Bone marrow (tissue), 2 donors: ENCODE measurements at places on chromosomes 12 and 14.

- DNase-seq: no peak
These were observed 98.6 kb downstream of the SCARB1 start for GRCh38 chr12:124764870-124765580.

DNA sequence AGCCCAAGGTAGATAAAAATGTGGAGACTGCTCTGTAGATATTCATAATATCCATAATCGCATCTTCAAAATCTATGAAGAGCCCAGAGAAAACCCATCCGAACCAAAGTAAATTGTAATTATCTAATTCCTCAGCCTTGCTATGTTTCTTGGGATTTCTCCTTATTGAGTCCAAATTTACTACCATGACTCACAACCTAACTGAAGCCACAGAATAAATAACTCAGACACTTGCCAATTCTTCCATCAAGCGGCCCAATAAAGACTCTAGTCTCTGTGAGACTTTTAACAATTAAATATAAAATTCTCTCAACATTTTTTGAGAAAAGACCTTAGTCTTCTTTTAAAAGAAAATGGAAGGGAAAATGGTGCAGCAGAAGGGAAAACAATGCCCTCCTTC lies 409.8 kb downstream of the DAD1 start:
- no peak for DNase-seq

- DNase-seq: no peak
These were observed 245.9 kb upstream of the DDHD1 start for GRCh38 chr14:53399057-53399456.

GRCh38 chr12:68636268-68636667 lies 25.6 kb downstream of the RAP1B start:
- no peak for DNase-seq

DNA sequence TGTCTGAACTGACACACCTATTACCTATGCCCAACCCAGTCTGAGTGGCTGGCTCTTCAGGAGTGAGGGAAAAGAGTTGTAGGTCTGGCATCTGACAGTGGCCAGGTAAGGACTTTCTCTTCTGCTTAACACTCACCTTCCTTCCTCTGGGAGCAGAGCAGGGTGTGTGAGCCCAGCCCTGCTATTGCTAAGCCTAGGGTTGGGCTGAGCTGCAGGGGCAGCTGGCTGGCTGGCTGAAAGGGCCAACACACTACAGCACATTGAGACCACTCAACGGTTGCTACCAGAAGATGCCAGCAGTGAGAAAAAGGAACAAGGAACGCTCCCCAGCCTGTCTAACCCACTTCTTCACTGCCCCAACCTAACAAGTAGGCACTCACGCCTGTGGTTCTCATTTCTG lies 201.2 kb downstream of the DPF3 start:
- no peak for DNase-seq

GRCh38 chr12:56682323-56682722 lies 5.8 kb downstream of the PTGES3 start:
- no peak for DNase-seq

- DNase-seq: no peak
These were observed 31.4 kb upstream of the SOX5 start for GRCh38 chr12:23980826-23981225.

DNA sequence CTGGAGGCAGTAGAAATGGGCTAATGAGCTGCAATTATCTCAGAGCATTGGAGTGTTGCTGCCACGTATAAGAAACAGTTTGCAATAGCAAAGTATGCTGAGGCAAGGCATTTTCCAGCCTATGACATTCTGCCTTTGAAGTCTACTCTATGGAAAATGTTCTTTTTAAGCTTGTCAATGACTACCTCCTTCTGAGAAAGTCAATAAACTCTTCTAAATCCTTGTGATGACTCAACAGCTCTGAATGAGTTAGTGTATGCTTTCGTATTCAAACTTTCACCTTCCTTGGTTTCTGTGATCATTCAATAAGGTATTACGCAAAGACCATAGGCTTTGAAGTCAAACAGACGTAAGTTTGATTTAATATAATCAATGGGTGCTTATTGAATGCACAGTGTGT lies 111.2 kb downstream of the CAPZA3 start:
- no peak for DNase-seq

GRCh38 chr12:90098132-90098779 lies 389.6 kb upstream of the ATP2B1 start:
- no peak for DNase-seq

GRCh38 chr14:77570706-77571268 lies 45.6 kb downstream of the SPTLC2 start:
- no peak for DNase-seq

GRCh38 chr12:61869796-61870195 lies 390.4 kb upstream of the USP15 start:
- no peak for DNase-seq

DNA sequence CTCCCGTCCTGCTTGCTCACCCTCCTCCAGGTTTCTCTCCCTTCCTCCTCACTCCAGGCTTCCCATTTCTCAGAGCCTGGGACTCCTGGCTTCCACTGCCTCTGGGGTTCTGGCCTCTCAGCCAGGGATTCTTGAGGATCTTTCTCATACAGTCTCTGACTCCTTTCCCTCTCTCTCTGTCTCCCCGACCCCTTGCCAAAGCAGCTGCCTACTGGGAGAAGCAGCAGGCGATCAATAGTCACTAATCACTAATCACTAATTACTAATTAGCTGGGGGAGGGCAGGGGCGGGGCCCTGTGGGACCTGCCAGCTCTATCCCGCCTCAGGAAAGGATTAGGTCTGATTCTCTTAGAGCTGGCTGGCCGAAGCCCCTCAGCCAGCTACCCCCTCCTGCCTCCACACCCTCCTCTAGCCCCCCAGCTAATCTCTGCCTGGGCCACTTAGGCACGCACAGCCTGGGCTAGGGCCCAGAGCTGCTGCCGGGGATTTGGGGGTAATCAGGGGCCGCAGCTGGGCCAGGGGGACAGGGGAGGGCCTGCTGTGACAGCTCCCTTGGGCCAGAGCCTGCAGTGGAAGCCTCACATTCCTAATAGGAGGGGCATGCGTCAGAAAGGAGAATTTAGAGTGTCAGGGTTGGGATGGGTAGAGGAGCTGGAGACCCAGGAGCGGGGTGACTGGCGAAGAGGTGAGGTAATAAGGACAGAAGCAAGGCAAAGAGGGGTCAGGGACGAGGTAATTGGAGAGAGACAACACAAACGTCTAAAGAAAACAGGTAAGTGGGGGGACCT lies 2.8 kb downstream of the NXPH4 start:
- DNase-seq: no peak

DNA sequence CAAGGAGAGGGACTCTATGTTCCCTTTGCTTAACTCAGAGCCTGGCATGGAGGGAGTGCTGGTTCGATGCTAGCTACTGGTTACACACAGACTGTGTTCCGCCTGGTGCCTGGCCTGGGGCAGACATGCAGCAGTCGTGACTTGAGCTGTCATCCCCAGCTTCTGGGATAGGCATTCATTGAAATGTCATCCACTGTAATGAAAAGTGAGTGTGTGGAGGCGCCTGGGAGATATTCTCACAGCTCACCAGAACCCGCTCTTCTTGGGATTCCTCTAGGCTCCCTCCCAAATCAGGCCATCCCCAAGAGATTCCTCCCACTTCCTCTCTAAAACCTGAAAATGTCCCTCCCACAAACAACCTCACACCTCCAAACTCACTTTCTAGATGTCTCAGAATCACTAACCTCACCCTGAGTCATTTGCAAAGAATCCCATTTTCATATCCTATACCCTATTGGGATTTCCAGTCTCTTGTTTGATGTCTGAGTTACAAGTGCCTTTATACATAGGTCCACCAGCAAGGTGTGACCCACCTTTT lies 82.8 kb downstream of the CRACR2A start:
- DNase-seq: no peak

DNA sequence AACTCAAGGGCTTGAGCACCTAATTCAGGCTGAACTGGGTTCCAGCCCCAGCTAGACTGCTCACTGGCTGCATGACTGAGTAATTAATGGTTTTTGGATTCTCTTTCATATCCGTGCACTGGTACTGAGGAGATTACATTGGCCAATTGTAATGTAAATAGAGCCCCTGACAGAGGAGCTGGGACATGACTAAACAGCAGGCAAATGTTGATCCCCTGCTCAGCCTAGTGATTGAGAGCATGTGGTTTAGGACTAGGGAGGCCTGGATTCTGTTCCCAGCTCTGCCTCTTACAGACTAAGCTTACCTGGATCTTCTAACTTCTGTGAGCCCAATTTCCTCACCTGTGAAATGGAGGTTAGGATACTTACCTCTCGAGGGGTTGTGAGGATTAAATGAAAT lies 204.3 kb downstream of the ESR2 start:
- no peak for DNase-seq

GRCh38 chr12:118269806-118270205 lies 102.9 kb downstream of the TAOK3 start:
- no peak for DNase-seq

GRCh38 chr12:109953656-109954055 lies 42.5 kb downstream of the GIT2 start:
- no peak for DNase-seq
